ENCODE measurements at places on chromosomes 2 and 18.

DNA sequence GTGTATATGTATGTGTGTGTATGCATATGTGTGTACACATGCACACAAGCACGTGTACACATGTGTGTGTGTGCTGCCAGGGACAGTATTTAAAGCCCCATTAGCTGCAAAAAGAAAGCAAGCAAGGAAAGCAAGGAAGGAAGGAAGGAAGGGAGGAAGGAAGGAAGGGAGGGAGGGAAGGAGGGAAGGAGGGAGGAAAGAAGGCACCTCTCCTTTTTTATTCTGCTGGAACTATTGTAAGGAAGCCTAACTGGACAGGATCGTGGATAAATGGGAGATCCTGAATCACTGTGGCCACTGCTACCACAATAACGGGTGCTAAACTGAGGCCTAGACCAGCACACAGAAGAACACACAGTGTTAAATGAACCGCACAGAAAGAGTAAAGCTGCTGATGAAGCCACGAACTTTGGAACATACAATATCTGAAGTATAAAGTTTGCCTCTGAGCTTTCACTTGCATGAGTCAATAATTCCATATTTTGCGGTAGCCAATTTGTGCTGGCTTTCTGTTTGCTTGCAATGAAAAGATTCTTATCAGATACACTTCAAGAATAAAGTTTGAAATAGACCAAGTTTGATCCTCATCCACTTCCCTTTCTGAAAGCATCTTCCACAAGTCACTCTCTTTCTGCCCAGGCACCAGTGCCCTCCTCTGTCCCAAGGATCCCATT is 15.5 kb downstream of the CACNB4 start:
- H3K36me3 ChIP-seq = no peaks in the 10 kb centered on the region
- no peak overlapping the region for H3K27ac ChIP-seq
- no peaks in the 10 kb centered on the region for H3K27me3 ChIP-seq
- H3K4me3 ChIP-seq = no peak overlapping the region

- H3K4me3 ChIP-seq = no peak overlapping the region
- no peak overlapping the region for H3K27ac ChIP-seq
- no peaks in the 10 kb centered on the region for H3K4me1 ChIP-seq
- no peak for DNase-seq
- H3K36me3 ChIP-seq = no peaks in the 10 kb centered on the region
These were observed 283.1 kb upstream of the CHAC2 start for GRCh38 chr2:53484531-53484930.

- no peaks in the 10 kb centered on the region for H3K4me1 ChIP-seq
- no peaks in the 10 kb centered on the region for H3K27me3 ChIP-seq
- no peak for DNase-seq
- H3K4me3 ChIP-seq = no peak overlapping the region
- H3K27ac ChIP-seq = no peak overlapping the region
These were observed 38.4 kb downstream of the RAD51AP2 start for GRCh38 chr2:17479875-17480274.

DNA sequence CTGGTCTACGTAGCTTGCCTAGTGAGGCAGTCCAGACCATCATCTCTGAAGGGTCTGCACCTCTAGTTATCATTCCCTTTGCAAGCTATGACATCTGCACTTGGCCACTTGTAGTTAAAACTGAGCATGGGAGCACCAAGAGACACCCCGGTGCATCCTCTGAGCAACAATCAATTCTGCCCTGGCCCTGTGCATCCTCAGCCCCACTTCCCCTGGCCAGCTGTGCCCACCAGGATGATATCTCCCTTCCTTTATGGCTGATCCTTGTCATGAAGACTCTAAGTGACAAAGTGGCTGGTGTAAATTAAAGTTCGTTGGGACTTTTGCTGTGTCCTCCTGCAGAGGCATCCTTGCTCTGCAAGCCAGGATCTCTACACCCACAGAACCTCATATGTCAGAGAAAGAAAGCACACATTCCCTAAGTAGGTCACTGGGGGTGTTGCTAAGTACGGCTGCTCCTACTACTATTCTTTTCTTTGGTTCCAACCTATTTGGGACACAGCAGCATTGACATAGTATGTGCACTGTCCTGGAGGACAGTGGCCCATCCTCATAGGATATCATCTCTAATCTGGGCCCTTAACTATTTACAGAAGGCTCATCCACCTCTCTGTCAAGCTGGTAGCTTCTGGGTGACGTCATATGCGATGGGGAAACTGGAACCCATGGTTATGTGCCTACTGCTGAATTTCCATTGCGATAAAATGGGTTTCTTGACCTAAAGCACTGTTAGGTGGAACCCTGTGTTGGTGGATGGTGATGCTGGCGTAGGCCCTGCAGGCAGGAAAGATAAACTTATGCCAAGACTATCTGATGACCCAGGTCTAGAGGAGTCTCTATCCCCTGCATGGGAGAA is 384.3 kb upstream of the ID2 start:
- no peak for DNase-seq
- no peak overlapping the region for H3K4me3 ChIP-seq
- peaks cover 3% of the 10 kb centered on the region for H3K27me3 ChIP-seq
- no peak overlapping the region for H3K27ac ChIP-seq
- no peaks in the 10 kb centered on the region for H3K36me3 ChIP-seq

DNA sequence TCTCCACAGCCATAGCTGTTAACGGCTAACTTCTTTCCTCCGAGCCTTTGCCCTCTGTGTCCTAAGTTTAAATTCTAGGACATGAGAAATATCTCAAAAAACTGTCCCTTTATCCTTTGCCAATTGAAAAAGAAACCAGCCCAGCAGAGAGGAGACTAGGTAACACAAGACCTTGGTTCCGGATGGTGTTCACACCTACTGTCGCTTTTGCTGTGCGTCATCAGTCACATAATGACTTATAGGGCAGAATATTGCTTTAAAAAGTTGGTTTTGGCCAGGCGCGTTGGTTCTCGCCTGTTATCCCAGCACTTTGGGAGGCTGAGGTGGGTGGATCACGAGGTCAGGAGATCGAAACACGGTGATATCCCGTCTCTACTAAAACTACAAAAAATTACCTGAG is 66.2 kb downstream of the SP3 start:
- no peak for DNase-seq
- H3K4me3 ChIP-seq = no peak overlapping the region
- H3K36me3 ChIP-seq = peaks cover 2% of the 10 kb centered on the region
- H3K4me1 ChIP-seq = peaks cover 26% of the 10 kb centered on the region
- no peak overlapping the region for H3K27ac ChIP-seq

DNA sequence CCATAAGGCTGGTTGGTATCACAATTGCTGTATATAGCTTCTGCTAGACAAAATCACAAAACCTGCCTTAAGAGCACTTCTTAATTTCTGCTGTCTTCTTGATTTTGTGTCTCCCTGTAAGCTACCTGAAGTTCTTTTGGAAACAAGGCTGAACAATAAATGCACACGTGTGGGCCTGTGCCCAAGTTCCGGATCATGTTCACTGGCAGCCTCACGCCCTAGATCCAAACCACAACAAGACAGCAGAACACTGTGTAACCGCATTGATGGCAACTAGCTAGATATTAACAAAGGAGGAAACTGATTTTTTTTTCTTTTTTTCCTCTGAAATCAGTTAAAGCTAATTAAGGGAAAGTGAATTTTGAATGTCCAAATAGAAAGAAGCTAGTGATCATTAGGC is 81.5 kb upstream of the LYPD6B start:
- H3K4me3 ChIP-seq = no peak overlapping the region
- no peak for DNase-seq
- peaks cover 3% of the 10 kb centered on the region for H3K36me3 ChIP-seq
- H3K4me1 ChIP-seq = peaks cover 3% of the 10 kb centered on the region

GRCh38 chr2:25050128-25050527 is 8.3 kb downstream of the EFR3B start:
- peaks cover 26% of the 10 kb centered on the region for H3K27me3 ChIP-seq
- H3K27ac ChIP-seq = no peak overlapping the region
- H3K4me3 ChIP-seq = no peak overlapping the region
- no peak for DNase-seq
- H3K4me1 ChIP-seq = peaks cover 6% of the 10 kb centered on the region

GRCh38 chr2:220153118-220153517 is 525.7 kb downstream of the SLC4A3 start:
- no peak overlapping the region for H3K27ac ChIP-seq
- H3K4me1 ChIP-seq = no peaks in the 10 kb centered on the region
- DNase-seq = no peak
- no peak overlapping the region for H3K4me3 ChIP-seq

DNA sequence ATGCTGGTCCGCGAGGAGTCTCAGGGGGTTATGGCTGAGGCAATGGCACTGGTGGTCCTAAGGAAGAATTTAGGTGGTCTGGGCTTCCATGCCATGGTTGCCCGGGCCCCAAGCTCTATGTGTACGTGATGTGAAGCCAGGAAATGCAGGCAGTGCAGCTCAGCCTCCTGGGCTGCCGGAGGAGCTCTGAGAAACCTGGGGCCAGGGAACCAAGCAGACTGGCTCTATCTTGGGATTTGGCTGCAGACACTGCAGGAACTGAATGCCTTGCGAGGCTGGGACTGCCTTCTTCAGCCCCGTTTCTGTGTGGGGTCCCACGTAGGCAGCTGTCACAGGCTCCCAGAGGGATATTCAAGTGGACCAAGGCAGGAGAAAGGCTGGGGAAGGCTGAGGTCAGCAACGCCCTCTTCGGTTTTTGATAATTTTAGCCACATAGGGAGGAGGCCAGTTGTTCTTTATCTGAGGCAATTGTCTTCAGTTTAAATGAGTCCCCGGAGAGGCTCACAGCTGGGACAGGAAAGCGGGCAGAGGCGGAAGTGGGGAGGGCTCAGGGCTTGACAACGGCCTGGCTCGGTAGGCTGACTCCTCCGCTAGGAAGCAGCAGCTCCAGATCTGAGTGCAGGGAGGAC is 77.7 kb downstream of the RHOB start:
- H3K4me3 ChIP-seq = no peak overlapping the region
- peaks cover 7% of the 10 kb centered on the region for H3K27me3 ChIP-seq
- H3K4me1 ChIP-seq = peaks cover 6% of the 10 kb centered on the region

- H3K4me3 ChIP-seq = no peak overlapping the region
- no peaks in the 10 kb centered on the region for H3K36me3 ChIP-seq
- peaks cover 20% of the 10 kb centered on the region for H3K27me3 ChIP-seq
- no peaks in the 10 kb centered on the region for H3K4me1 ChIP-seq
These were observed 140.4 kb downstream of the MTX2 start for GRCh38 chr2:176409671-176410070.

DNA sequence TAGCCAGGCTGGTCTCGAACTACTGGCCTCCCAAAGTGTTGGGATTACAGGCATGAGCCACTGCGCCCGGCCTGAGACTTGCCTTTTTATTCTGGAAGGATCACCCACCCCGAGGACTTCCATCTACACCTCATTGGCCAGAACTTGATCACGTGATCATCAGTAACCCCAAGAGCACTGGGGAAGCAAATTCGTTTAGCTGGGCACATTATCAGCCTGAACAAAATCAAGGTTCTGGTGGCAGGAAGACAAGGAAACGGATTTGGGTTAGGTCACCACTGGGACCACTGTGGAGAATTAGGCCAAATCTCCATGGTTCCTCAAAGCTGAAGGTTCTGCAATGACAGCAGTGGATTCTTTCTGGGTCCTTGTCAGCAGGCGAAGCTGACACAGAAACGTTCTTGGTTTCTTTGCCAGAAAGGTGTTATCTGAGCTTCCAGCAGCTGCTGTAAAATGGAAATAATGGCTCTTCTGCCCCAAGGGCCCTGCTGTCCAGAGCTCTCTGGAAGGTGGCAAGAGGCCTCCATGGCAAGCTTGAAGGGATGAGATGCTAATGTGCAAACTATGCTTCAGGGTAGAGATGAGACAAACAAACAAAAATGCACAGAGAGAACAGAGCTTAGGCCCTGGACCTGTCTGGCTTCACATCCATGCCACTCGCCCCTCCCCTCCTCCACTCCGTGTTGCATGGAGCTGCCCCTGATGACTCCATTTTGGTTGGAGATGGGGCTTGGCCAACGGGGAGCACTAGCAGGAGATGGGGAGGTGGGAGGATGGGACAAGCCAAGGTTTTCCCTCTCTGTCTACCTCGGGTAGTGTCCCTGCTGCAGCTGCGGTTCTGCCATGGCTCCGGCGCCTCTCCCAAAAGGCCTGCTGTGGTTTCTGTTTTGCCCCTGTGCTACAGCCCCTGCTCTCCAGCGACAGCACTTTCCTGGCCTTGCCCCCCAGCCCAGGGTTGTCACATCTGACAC is 28.4 kb downstream of the TMEM177 start:
- H3K27me3 ChIP-seq = no peaks in the 10 kb centered on the region
- DNase-seq = no peak
- no peaks in the 10 kb centered on the region for H3K36me3 ChIP-seq
- H3K4me1 ChIP-seq = peaks cover 20% of the 10 kb centered on the region

Measured in activated naive CD8-positive, alpha-beta T cell treated with anti-CD3 and anti-CD28 coated beads, Interleukin-2, amount 50 U/mL, for 24 hours (primary cell).